ENCODE measurements at places on chromosomes 11 and 22.

- no peak for DNase-seq
Measured at GRCh38 chr11:114070464-114071139, 11.1 kb downstream of the ZBTB16 start.

- DNase-seq = no peak
Measured at GRCh38 chr22:34370711-34371110, 450.4 kb upstream of the LARGE1 start.

DNA sequence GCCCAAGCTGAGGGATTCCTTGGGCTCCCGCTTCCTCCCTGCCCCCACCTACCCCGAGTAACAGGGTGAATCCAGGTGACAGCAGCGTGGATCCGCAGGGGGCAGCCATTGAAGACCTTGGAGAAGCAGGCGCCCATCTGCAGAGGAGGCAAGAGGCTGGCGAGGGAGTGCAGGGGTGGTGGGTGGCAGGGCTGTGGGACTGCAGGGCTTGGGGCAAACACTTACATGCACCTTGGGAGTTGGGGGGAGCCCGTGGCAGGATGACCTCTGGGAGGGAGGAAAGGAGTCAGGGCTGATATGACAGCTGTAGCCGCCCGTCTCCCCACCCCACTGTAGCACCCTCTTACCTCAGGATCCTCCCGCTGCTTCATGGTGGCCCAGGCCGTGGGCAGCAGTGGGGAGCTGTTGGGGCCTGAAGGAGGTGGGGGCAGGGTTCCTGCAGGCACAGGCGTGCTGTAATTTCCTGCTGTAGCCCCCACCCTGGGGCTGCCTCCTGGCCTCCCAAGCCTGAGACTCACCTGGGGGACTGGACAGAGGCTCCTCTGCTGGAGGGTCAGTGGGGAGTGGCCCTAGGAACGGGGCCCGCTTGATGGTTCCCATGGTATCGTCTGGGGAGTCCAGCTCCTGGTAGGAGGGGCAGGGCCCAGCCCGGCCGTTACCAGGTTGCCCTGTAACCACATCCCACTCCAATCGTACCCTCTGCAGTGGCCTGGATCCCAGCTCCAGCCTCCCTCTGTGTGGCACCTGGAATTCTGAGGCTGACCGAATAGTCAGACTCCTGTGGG is 6.1 kb downstream of the MAP4K2 start:
- no peak for DNase-seq

- DNase-seq = no peak
Measured at GRCh38 chr11:129720156-129720555, 95.5 kb upstream of the TMEM45B start.

- no peak for DNase-seq
Measured at GRCh38 chr11:46845440-46845739, 690 bp downstream of the CKAP5 start.

- DNase-seq = no peak
Measured at GRCh38 chr11:65456418-65456817, 33.8 kb downstream of the NEAT1 start.

- DNase-seq = no peak
Measured at GRCh38 chr11:132535830-132536229, 996.5 kb downstream of the OPCML start.

DNA sequence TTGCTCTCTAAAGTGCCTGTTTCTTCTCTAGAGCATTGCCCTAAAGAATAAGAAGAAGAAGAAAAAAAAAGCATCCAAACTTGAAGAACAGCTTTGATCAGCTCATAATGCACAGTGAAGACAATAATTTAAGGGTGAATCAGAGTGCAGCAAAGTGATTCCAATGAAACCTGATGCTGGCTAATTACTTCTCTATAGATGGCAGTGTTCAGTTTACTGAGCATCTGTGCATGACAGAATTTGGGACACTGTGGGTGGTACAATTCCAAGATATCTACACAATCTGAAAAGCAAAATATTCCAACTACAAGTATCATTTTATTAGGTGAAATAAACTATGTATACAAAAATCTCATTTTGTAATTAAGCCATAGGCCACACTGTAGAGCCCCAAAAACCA is 450.5 kb upstream of the CCDC90B start:
- no peak for DNase-seq

DNA sequence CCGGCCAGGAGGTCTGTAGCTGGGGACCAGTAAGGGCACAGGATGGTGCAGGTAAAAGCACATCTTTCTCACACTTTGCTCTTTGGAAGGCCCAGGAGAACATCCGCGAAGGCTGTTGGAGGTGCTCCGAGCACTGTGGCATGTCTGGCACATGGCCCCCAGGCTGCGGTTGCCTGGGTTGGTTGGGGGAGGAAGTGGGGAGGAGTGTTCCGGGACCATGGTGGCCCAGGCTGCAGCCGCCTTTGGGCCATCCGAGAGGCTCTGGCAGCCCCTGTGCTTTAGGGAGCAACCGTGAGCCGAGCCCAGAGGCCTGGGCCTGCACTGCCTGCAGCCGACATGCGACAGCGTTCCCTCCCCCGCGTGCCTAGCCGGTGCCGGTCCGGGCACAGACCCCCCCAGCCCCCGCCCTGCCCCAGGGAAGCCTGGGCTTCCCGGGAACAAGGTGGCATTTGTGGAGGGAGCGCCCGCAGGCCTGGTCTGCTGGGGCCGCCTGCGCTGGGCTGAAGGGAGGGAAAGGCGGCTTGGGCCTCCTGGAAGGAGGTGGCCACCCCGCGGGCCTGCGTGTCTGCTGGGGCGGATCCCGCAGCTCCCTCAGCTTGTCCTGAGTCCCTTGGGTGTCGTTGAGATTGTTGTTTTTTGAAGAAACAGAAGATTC is 57.9 kb downstream of the GRAMD4 start:
- no peak for DNase-seq

DNA sequence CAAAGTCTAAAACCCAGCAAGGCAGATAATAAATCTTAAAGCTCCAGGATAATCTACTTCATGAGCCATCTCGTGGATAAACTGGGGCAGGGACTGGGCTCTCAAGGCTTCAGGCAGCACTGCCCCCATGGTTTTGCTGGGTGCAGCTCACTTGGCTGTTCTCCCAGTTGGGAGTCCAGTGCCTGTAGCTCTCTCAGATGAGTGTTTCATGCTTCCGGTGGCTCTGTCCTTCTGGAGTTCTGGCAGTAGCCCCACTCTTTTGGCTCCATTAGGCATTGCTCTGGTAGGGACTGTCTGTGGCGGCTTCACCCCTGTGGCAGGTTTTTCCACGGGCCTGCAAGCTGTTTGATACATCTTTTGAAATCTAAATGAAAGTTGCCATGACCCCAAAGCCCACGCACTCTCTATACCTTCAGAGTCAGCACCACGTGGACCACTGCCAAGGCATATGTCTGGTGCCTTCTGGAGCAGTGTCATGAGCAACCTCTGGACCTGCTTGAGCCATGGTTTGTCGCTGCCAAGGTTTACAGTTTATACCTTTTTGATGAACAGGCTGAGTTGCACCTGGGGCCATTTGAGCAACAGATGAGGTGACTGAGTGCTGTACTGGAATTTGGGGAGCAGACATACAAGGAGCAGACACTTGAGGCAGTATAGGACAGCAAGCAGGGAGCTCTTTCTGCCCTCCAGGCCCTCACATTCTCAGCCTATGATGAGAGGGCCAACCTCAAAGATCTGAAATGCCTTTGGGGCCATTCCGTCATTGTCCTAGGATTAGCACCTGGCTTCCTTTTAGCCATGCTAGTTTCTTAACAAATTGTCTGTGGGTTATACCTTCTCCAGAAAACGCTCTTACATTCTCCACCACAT is 48.6 kb downstream of the MTNR1B start:
- no peak for DNase-seq

DNA sequence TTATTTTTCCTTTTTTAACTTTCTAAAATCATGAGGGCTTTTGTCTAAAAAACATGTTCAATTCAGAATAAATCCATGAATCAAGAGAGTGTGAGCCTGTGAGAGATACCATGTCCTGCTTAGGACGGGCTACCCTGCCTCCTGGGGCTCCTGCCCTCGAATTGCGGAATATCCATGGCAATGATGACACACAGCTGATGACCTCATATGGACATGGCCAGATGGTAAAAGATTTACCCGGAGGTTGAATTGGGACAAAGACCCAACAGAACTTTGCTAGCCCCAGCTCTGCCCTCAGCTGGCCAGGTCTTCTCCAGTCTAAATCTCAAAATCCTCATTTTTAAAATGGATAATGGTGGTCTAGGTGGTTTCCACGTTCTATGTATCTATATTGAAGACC is 538.1 kb upstream of the API5 start:
- no peak for DNase-seq

DNA sequence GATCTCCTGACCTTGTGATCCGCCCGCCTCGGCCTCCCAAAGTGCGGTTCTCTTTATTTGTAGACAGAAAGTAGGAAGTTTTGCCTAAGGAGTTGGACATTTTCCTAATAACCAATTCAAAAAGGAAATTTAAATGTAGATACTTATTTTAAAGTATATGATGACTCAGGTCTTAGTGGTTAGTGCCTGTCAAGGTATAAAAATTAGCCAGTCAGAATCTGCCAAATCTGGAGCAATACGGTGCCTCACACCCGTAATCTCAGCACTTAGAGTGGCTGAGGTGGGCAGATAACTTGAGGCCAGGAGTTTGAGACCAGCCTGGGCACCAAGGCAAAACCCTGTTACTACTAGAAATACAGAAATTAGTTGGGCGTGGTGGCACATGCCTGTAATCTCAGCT is 86.7 kb upstream of the RASSF10 start:
- no peak for DNase-seq

DNA sequence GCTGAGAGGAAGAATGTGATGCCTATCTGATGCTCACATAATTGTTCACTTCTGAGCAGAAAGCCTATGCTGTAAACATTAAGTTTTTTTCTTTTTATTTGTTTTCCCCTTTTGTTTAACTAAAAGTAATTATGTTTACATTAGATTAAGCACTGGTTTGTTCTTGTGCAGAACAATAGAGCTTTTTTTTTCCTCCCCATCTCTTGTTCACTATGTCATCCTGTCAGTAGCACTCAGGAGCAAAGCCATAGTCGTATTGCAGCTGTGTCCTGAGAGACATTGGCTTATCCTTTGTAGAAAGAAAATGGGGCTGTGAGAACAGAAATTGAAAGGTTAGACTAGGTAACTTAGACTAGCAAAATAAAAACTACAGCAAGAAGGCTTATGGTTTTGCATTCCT is 301.8 kb upstream of the RAG2 start:
- no peak for DNase-seq

- DNase-seq = no peak
Measured at GRCh38 chr11:2674658-2675131, 25.1 kb downstream of the KCNQ1OT1 start.

DNA sequence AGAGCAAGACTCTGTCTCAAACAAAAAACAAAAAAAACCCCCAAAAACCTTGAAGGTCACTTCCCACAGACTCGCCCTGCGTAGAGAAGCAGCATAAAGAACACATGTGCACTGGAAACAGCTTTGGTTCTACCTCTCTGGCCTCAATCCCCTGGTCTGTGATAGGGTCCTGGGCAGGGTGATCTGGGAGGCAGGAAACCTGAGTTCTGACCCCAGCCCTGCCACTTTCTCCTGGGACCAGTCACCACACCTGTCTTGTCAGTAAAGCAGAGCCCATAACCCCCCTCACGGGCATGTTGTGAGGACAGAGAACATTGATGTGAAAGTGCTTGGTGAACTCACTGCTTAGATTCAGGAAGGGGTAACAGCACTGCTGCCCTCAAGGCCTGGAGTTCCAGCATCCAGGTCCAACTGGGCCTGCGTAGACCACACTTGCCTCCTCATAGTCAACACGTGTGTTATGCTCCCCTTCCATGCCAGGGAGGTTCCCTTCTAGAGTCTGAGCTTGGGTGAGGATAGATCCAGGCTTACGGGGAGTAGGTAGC is 11.4 kb downstream of the UCP2 start:
- no peak for DNase-seq

- no peak for DNase-seq
Measured at GRCh38 chr22:46635756-46636155, 15.6 kb downstream of the GRAMD4 start.

- no peak for DNase-seq
Measured at GRCh38 chr11:107695446-107695845, 16.4 kb downstream of the SLN start.

- no peak for DNase-seq
Measured at GRCh38 chr11:57646194-57646798, 3.4 kb downstream of the YPEL4 start.

- no peak for DNase-seq
Measured at GRCh38 chr11:133081020-133081419, 451.3 kb downstream of the OPCML start.

DNA sequence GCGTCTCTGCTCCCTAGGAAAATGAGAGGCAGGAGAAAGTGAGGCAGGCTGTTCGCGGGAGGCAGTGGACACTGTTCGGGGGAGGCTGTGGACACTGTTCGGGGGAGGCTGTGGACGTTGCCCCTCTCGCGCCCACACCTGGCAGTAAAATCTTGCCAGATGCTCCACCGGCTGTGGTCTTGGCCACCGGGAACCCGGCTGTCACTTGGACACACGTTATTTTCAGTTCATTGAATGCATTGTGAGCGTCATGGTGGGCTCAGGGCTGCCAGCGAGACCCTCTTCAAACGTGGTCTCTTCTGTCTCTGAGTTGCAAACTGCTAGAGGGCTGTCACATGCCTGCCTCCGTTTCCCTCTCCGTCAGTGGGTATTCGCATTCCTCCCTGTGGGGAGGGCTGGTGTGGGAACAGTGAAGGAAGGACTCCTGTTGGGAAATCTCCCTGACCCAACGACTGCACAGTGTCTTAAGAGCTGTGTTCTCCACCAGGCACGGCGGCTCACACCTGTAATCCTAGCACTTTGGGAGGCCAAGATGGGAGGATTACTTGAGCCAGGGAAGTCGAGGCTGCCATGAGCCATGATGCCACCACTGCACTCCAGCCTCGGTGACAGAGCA is 1.4 kb downstream of the PRR5 start:
- no peak for DNase-seq

DNA sequence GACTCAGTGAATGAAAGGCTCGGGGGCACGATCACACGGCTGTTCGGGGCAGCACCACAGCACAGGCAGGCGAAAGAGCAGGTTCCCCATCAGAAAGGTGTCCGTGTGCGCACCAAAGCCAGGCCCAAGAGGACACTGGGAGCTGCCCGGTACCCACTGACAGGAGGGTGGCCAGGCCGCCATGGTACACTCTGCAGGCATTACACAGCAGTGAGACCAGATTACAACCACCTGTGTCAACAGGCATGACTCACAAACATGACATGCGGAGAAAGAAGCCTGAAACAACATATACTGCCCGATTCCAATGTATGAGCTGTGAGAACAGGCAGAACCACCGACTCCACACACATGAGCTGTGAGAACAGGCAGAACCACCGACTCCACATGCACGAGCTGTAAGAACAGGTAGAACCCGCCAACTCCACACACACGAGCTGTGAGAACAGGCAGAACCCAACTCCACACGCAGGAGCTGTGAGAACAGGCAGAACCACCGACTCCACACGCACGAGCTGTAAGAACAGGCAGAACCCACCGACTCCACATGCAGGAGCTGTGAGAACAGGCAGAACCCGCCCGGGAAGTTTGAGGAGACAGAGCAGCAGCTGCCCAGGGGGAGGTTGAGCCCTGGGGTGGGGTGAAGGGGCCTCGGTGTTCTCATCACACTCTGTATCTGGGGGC is 32.6 kb downstream of the KIAA0930 start:
- DNase-seq = no peak

- no peak for DNase-seq
Measured at GRCh38 chr22:41458161-41458728, 10.2 kb downstream of the PHF5A start.
